Stimulated activated naive B cell treated with anti-CD40 and anti-IgM and Interleukin-4, amounts not matched to agents 10 μg/mL and 1 μg/mL and 100 μg/mL, for 72 hours (primary cell): ENCODE measurements at places on chromosomes 3 and 15.

DNA sequence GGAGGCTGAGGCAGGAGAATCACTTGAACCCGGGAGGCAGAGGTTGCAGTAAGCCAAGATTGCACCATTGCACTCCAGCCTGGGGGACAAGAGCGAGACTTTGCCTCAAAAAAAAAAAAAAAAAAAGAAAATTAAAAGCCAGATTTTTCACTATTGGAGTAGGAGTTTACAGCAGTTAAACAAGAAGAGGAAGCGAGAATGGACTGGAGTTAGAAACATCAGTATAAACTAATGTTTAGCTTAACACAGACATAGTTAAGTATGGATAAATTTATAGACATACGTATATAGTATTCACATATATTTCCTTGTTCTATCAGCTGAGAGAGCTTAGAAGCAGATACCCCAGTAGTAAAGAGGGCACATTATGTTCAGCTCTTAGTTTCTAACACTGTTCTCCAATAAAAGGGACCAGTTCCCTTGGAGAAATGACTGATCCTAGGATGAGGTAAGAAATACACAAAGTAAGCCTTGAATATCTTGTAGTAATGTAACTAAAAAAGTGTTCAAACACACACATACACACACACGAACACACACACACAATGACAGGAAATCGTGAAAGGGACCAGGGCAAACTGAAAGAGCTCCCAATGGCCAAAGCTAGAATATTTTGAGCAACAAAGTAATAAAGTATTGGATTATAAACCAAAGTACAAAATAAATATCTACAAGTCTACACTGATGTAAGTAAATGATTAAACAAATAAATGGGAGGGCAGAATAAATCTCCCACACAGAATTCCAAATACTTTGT is 25.1 kb downstream of the PIK3CB start:
- DNase-seq: no peak
- peaks cover 14% of the 10 kb centered on the region for H3K4me1 ChIP-seq
- peaks cover 3% of the 10 kb centered on the region for H3K36me3 ChIP-seq
- no peak overlapping the region for H3K27ac ChIP-seq
- H3K4me3 ChIP-seq: no peak overlapping the region
- H3K27me3 ChIP-seq: no peaks in the 10 kb centered on the region

GRCh38 chr15:90142216-90143165 is 40.2 kb upstream of the IDH2 start:
- peak overlapping the region; percentile 75 for H3K27ac ChIP-seq
- H3K4me1 ChIP-seq: no peaks in the 10 kb centered on the region
- peaks cover 7% of the 10 kb centered on the region for H3K27me3 ChIP-seq
- no peaks in the 10 kb centered on the region for H3K36me3 ChIP-seq
- DNase-seq: no peak

GRCh38 chr3:10006048-10006761 is 19.6 kb upstream of the EMC3 start:
- H3K4me1 ChIP-seq: peaks cover 24% of the 10 kb centered on the region
- H3K27me3 ChIP-seq: no peaks in the 10 kb centered on the region
- no peak overlapping the region for H3K4me3 ChIP-seq
- no peak overlapping the region for H3K27ac ChIP-seq
- peaks cover 29% of the 10 kb centered on the region for H3K36me3 ChIP-seq
- DNase-seq: no peak

DNA sequence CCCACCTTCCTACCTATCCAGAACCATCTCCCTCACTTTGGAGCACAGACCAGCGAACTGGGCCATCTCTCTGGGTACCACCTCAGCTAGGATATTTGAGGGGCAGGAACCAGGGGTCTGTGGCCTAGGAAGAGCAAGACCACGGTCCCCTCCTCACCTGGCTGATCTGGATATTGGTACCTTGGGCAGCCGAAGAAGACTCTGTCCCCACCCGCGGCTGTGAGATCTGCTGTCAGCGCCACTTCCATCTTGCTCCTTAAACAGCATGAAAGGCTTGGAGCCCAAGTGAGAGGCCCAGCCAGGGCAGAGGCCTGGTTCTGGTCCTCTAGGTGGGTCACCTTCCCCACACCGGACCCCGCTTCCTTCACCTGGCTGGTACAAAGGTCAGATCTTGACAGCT is 26.6 kb downstream of the SEC61A1 start:
- peaks cover 18% of the 10 kb centered on the region for H3K4me1 ChIP-seq
- DNase-seq: no peak
- H3K27me3 ChIP-seq: no peaks in the 10 kb centered on the region
- peaks cover 54% of the 10 kb centered on the region for H3K36me3 ChIP-seq
- no peak overlapping the region for H3K27ac ChIP-seq

DNA sequence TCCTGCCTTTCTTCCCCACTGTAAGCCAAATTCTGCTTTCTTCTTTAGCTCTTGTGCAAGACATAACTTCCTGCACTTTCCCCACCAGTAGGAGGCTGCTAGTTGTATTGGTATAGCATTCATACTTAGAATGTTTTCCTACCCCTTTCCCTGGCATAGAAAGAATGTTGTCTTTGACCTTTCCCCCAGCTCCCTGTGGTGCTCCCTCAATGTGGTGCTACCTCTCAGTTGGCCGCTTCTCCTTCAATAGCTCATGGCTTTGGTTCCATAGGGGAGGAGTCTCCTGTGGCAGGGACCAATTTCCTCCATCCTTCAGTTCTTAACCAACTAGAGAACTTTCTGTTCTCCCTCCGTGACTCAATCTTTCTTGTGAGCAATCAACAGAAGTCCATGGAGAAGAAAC is 67.5 kb upstream of the AKAP13 start:
- no peak for DNase-seq
- H3K36me3 ChIP-seq: peaks cover 3% of the 10 kb centered on the region
- H3K4me1 ChIP-seq: peaks cover 58% of the 10 kb centered on the region
- peak overlapping the region; percentile 82 for H3K4me3 ChIP-seq
- H3K27me3 ChIP-seq: no peaks in the 10 kb centered on the region
- peak overlapping the region; percentile 99 for H3K27ac ChIP-seq

- H3K36me3 ChIP-seq: peaks cover 27% of the 10 kb centered on the region
- no peak for DNase-seq
- no peaks in the 10 kb centered on the region for H3K27me3 ChIP-seq
- peaks cover 3% of the 10 kb centered on the region for H3K4me1 ChIP-seq
- H3K4me3 ChIP-seq: no peak overlapping the region
Measured at GRCh38 chr15:49015896-49016295, 30.4 kb downstream of the SECISBP2L start.

DNA sequence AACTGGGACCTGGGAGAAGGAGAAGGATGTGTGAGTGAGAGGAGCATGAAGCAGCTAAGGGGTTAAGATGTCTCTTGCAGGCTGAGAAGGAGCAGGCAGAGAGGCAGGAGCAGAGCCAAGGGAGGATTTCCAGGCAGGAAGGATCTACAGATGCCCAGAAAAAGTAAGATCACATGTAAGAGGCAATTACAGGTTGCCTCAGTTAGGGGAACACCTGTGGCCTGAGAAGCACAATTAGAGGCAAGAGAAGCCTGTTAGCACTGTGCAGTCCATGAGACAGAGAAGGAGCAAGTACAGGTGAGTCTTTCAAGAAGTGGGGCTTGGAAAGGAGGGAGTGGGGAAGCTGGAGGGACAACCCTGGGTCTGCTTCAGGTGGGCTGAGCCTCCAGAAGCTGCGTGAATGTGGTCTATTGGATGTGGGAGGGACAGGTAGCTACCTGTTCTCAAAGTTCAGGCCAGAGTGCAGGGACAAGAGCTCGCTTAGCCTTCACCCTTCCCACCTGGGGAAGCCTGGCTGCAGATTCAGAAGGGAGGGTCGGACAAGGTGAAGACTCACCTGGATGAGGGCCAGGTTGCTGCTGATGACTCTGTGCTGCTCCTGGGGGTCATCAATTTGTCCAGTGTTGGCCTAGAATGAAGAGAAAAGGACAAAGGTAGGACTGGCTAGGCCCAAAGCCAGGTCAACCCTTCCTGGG is 50.7 kb downstream of the SLC41A3 start:
- H3K27me3 ChIP-seq: no peaks in the 10 kb centered on the region
- no peak overlapping the region for H3K27ac ChIP-seq
- peaks cover 48% of the 10 kb centered on the region for H3K36me3 ChIP-seq
- no peak overlapping the region for H3K4me3 ChIP-seq

DNA sequence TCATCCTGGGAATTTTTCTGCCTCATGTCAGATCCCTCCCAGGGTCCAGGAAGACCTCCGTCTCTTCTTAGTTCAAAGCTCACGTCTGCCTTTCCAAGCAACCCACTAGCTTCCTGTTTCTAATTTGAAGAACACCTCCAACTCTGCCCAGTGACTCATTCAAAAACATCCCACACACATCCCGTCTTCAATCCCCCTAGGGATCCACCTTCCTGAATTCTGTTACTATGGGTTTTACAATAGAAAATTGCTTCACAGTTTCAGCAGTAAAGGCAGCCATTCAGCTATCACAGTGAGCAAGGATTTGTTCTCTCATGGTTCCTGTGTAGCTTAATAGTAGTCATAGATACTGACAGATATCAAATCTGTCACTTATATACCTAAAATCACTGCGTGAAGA is 308.3 kb upstream of the CCDC54 start:
- peak; percentile 11 for DNase-seq
- H3K27me3 ChIP-seq: peaks cover 12% of the 10 kb centered on the region
- no peak overlapping the region for H3K4me3 ChIP-seq
- H3K27ac ChIP-seq: no peak overlapping the region
- peaks cover 20% of the 10 kb centered on the region for H3K4me1 ChIP-seq

GRCh38 chr3:179181021-179181472 is 32.9 kb downstream of the PIK3CA start:
- peak overlapping the region; percentile 65 for H3K4me3 ChIP-seq
- H3K27me3 ChIP-seq: no peaks in the 10 kb centered on the region
- peaks cover 22% of the 10 kb centered on the region for H3K4me1 ChIP-seq
- no peak for DNase-seq
- H3K27ac ChIP-seq: no peak overlapping the region
- no peaks in the 10 kb centered on the region for H3K36me3 ChIP-seq

GRCh38 chr3:164267053-164267452 is 811.2 kb downstream of the SI start:
- no peak for DNase-seq
- no peaks in the 10 kb centered on the region for H3K4me1 ChIP-seq
- no peaks in the 10 kb centered on the region for H3K36me3 ChIP-seq
- H3K27me3 ChIP-seq: no peaks in the 10 kb centered on the region
- no peak overlapping the region for H3K27ac ChIP-seq

- no peak for DNase-seq
- peaks cover 17% of the 10 kb centered on the region for H3K4me1 ChIP-seq
- no peak overlapping the region for H3K4me3 ChIP-seq
- peaks cover 8% of the 10 kb centered on the region for H3K27me3 ChIP-seq
Measured at GRCh38 chr3:34056181-34056910, 257.9 kb downstream of the PDCD6IP start.

DNA sequence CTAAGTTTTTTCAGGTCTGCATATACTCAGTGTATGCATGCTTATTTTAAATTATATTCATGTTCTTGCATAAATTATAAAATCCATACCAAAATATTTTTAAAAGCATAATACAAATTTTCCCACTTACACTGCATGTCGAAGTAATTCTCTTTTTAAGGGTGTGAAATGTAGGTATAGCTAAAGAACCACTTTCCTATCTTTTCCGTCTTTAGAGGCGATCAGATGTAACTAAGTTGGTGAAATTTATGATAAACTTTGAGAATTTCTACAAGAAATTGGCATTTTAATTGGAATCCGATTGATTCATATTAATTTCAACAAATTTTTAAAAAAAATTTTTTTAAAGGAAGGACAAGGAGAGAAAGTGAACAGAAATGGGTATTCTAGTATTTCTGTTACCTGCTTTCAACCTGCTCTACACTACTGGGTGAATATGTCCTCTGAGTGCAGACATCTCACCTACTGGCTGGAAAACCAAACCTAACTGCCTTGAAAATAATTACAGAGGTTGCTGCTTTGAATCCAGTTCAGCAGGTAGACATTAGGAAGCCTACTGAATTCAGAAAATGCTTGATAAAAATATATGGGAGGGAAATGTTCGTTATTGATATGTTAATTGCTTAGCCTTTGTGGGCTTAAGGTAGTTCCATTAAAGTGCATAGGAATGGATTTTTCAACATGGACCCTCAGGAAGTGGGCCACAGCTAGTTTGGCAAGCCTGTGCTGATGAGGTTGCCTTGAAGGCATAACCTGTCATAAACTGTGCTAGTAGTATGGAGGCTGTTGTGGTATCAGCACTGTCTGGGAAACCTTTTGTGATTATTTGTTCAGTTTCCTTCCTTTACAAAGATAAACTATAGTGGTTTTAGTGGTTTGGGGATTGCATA is 5.1 kb downstream of the TRIM71 start:
- H3K27ac ChIP-seq: no peak overlapping the region
- no peak for DNase-seq
- no peak overlapping the region for H3K4me3 ChIP-seq
- peaks cover 45% of the 10 kb centered on the region for H3K27me3 ChIP-seq
- H3K4me1 ChIP-seq: peaks cover 10% of the 10 kb centered on the region
- H3K36me3 ChIP-seq: no peaks in the 10 kb centered on the region

GRCh38 chr15:67914537-67915460 is 75.0 kb upstream of the RNU6-1 start:
- H3K36me3 ChIP-seq: peaks cover 8% of the 10 kb centered on the region
- no peaks in the 10 kb centered on the region for H3K27me3 ChIP-seq
- peaks cover 3% of the 10 kb centered on the region for H3K4me1 ChIP-seq

- peaks cover 7% of the 10 kb centered on the region for H3K36me3 ChIP-seq
- no peaks in the 10 kb centered on the region for H3K27me3 ChIP-seq
- peak; percentile 64 for DNase-seq
- H3K4me3 ChIP-seq: peak overlapping the region; percentile 95
Measured at GRCh38 chr3:187743195-187744141, 1.8 kb downstream of the BCL6 start.

DNA sequence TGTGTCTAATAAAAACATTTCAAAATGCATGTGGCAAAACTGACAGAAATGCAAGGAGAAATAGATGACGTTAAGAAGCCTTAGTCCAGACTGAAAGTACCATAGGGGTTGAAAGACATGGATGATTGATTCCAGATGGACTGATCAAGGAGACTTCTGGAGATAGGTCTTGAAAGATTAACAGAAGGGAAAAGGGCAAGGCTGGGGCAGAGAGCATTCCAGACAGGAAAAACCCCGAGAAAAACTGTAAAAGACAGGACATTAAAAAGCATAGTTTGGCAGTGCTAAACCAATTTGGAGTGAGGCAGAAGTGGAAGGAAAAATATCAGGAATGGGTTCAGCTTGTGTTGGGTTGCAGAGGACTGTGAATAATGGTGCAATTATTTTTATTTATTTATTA is 375.2 kb upstream of the SGO1 start:
- H3K36me3 ChIP-seq: no peaks in the 10 kb centered on the region
- no peak for DNase-seq
- H3K27ac ChIP-seq: no peak overlapping the region
- H3K4me3 ChIP-seq: no peak overlapping the region
- H3K27me3 ChIP-seq: no peaks in the 10 kb centered on the region
- H3K4me1 ChIP-seq: no peaks in the 10 kb centered on the region

DNA sequence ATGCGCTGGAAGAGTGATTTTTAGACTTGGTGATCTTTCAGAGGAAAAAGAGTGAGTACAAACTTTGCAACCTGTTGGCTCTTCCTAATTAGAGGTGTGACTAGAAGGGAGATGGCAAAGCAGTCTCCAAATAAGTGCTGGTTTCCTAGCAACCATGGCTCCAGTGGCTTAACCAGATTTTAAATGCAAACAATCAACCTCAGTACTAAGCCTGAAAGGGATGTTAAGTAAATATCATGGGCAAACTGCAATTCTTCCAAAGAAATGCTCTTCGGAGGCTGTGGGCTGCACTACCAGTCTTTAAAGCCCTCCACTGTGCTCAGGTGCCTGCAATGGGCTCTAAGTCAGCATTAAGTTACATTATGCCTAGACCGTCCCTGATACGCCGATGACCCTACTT is 678.1 kb upstream of the CCDC54 start:
- no peak overlapping the region for H3K27ac ChIP-seq
- no peaks in the 10 kb centered on the region for H3K4me1 ChIP-seq
- no peaks in the 10 kb centered on the region for H3K27me3 ChIP-seq
- no peak overlapping the region for H3K4me3 ChIP-seq
- no peaks in the 10 kb centered on the region for H3K36me3 ChIP-seq

- no peaks in the 10 kb centered on the region for H3K36me3 ChIP-seq
- no peak overlapping the region for H3K27ac ChIP-seq
- no peaks in the 10 kb centered on the region for H3K4me1 ChIP-seq
- no peak overlapping the region for H3K4me3 ChIP-seq
- no peaks in the 10 kb centered on the region for H3K27me3 ChIP-seq
Measured at GRCh38 chr3:85862893-85863455, 904.2 kb downstream of the CADM2 start.
